Kidney epithelial cell (primary cell): ENCODE measurements at places on chromosomes 11 and 22.

DNA sequence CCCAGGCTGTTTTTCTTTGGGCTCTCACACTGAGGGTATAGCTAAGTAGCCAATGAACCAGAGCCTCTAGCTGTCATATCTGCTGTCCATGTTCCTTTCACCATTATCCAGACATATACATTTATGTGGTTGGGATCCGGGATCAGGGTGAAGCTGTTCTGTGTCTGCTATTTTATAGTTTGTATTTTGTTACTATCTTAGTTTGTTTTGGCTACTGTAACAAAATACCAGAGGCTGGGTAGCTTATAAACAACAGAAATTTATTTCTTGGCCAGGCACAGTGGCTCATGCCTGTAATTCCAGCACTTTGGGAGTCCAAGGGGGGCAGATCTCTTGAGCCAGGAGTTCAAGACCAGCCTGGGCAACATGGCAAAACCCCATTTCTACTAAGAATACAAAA is 40.5 kb upstream of the CABP7 start:
- no peak for DNase-seq

- DNase-seq, result no peak
Measured at GRCh38 chr22:42816336-42816735, 40.7 kb downstream of the ARFGAP3 start.

DNA sequence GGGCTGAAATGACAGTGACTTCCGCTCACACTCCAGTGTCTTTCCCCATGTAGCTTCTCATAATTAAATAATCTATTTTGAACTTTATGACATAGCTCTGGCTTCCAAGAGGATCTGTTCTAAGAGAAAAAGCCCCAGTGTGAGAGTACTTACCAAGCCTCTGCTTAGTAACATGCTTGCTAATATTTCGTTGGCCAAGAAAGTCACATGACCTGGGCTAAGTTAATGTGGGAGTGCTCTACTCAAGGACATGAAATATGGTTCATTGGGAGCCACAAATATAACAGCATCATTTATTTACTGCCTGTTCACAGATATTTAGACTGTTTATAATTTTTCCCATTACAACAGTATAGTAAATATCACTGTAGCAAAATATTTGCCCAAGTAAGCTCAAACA is 42.5 kb downstream of the CCDC73 start:
- DNase-seq, result no peak

- DNase-seq, result no peak
Measured at GRCh38 chr11:74139151-74139918, 31.5 kb downstream of the C2CD3 start.

DNA sequence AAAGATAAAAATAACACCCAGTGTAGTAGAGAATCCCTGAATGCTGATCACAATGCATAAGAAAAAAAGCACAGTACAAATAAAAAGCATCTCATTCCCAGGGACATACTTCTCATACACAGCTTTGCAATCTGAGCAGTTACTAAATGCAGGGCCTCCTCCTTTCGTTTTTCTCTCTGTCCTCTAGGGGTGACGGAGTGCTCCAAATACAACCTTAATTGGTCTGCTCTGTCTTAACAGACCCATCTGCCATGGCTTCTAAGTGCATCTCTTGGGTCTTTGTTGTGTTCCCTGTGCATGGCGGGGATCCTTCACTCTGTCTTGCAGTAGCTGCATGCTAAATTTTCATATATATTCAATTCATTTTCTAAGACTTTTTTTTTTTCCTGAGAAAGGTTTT is 1114.2 kb upstream of the RAG2 start:
- DNase-seq, result no peak

GRCh38 chr11:118908901-118909618 is 16.7 kb downstream of the BCL9L start:
- no peak for DNase-seq

- no peak for DNase-seq
Measured at GRCh38 chr22:41445129-41446056, 1.2 kb downstream of the TOB2 start.

DNA sequence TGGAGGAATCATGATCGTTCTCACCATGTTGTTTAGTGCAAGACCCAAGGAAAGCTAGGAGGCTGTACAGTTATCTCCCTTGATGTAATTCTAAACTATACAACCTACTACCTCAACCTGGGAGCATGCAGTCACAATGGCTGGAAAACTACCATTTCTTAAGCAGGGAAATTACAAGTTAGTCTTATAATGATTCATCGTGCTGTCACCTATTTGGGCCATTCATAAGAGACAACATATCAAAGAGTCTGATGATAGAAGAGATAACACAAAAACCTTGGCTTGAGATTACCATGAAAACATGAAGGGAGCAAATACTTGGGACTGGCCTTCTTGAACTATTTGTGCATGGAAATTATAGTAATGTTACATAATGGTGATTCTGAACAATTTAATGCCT is 30.5 kb upstream of the BLID start:
- DNase-seq, result no peak

DNA sequence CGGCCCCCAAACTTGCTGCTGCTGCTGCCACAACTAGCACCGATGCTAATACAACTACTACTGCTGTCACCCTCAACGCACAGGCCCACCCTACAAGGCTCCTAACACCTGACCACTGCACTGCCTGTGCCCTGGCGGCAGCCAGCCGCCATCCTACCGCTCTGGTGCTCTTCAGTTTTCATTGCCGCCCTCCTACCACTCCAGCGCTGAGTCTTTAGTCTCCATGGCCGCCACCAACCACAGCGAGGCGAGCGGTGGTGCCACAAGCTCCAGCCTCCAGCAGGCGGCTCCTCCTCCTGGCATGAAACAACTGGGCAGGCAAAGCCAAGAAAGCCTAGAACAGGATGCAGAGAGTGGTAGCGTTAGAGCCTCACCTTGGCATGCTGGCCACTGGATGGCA is 5.0 kb upstream of the RFPL3 start:
- DNase-seq, result no peak

DNA sequence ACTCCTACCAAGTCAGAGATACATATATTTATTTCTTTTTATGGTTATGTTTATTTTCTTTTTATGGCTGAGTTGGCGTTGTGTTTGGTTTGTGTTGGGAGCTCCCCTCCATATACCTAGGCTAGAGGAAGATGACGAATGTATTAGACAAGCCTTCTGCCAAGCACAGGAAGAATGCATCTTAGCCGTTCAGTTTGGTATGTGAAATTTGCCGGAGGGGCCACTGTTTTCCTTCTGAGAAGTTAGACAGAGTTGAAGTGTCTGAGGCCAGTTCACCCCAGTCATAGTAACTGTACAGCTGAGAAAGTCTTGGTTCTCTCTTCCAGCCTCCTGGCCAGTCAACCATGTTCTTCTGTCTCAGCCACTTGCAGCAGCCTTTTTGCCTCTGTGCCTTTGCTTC is 29.8 kb downstream of the TEAD1 start:
- DNase-seq, result no peak

DNA sequence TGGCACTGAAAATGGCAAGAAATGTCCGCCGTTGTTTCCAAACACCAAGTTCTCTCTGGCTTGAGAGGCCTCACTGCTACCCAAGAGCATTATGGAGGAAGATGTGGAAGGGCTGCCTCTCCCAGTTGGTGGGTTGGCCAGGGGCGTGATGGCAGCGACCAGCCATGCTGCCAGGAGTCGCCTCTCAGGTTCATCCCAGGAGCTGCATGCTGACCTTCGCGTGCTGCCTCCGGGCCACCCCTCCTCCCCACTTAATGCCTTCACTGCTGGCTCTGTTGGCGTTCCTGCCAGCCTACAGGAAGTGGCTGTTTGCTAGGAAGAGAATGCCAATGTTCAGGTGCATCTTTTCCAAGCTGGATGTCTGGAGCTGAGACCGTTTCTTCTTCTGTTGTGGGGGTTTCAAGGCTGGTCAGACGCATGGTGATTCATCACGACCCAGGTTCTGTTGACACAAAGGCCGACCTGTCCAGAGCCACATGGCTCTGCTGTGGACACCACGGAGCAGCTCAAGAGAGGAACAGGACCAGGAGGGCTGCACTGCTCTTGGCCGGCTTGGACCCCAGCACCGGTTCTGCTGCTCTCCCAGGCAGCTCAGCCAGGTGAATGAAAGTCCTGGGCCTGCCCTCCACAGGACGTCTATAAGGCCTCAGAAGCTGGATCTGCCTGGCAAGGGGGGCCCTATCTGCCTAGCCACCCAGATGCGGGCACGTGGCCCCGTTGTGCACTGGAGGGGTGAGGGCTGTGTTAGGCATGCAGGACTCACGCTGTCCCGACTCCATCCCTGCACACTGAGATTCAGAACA is 25.1 kb downstream of the TBX1 start:
- DNase-seq, result no peak

DNA sequence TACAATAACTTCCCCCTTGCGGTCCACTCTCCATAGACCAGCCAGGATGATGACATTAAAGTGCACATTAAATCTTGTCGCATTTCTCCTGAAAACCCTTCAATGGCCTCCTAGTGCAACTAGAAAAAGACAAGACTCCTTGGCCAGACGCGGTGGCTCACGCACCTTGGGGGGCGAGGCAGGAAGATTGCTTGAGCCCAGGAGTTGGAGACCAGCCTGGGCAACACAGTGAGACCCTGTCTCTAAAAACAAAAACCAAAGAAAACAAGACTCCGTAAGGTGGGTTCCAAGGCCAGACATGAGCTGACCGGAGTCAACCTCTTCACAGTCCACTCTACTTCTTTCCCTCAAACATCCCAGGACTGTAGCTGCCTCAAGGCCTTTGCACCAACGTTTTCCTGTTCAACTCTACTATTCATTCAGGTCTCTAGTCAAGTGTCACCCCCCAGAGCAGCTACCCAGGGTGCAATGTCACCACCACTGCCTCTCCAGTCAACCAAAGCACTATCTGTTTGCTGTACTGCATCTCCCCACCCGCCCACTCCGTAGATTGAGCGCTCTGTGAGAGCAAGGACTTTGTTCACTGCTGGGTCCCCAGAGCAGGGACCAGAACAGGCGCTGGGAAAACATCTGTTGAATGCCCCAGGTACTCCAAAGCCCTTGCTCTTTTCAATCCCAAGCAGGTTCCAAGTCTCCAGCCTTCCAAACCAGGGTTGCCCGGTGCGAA is 739 bp downstream of the ZMAT5 start:
- DNase-seq, result no peak

DNA sequence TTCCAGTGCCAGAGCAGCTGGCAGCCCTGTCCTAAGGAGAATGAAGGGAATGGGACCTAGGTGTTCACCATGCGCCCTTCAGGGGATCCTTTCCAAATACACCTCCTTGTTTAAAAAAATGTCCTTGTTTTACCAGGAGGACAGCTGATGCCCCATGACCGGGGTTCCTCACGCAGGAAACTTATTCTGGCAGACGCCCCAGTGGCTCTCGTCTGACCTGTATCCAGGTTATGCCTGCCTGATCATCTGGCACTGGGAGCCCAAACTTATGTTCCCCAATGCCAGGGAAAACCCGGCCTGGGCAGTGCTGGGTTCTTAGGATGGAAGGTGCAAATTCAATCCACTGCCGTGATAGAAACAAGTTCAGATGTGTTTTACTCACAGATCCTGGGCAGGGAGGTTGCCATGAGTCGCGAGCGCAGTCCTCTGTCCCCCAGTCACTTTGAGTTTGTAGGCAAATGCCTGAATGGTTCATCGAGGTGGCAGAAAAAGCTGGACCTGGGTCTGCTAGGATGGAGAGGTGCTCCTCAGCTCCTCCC is 31.5 kb downstream of the MOV10L1 start:
- DNase-seq, result no peak

DNA sequence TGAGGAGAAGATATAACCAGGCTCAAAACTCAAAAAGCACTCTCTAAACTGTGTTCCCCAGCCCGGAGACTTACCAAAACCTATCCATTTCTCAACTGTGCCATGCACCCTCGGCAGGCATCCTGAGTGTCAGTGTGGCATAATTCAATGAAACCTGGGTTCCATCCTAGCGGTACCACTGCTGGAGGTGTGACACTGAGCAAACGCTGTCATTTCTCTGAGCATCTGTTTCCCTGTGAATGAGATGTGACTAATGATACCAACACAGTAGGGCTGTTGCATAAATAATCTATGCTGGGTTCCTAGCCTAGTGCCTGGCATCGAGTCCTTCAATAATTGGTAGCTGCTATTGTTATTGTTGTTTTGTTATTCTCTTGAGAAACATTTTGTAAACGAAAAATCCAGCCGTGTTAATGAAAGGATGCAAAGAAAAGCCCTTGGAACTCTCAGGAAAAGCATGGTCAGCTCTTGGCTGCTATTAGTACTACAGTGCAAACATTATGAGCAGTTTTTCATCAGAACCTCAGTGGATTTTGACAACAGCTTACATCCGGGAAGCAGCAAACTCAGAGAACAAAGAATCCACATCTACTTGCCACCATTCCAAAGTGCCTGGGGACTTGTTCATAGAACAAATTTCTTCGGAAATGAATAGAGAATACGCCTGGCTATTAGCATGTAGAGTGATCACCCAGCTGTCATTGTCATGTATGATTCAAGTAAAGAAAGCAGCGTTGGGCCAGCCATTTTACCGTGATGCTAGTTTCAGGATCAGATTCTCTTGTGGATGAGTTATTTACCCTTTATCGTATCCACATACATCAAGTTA is 53.7 kb downstream of the TECTA start:
- DNase-seq, result no peak

GRCh38 chr22:43288807-43289420 is 54.3 kb downstream of the SCUBE1 start:
- no peak for DNase-seq

GRCh38 chr11:27040302-27041115 is at the start of gene BBOX1:
Gene BBOX1, plus strand, starts transcription at chr11:27040815. Its CDS starts 14,616 bp downstream, at chr11:27055431.
- no peak for DNase-seq

GRCh38 chr11:125193416-125193726 is 28.8 kb downstream of the PKNOX2 start:
- no peak for DNase-seq

DNA sequence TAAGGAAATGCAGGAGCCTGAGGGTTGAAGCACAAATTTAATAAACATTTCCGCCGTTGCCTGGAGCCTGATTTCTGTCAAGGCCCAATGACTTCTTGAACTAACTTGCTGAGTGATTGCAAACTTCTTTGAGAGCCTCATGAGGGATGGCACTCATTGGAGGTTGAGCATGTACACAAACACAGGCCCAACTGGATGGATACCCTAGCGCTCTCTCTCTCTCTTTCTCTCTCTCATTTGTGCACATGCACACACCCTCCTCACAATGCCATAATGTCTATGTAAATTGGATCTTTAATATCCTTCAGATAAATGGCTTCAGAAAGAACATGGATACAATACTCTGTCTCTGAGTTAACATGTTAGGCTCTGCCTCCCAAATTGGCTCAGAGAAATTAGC is 597.7 kb upstream of the CADM1 start:
- no peak for DNase-seq

DNA sequence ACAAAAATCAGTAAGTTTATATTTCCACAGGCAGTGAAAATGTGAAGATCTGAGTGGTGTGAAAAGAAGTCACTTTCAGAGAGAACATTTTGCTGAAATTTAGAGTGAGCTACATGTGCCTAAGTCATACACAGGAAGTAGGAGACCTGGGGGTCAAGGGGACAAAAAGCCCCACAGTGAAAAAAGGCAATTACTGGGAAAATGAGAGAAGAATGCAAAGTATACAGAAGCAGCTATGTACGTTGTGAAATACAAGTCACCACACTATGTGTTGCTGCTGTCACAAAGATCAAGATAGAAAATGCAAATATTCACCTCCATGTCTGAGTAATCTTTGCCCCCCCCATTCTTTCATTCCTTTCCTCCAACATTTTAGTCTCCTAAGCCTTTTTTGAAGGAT is 21.6 kb upstream of the SESN3 start:
- no peak for DNase-seq
